Stimulated activated CD4-positive, alpha-beta T cell treated with anti-CD3 and anti-CD28 coated beads, Interleukin-15, amount 100 ng/mL, for 48 hours (primary cell): ENCODE measurements at places on chromosomes 5 and 9.

- no peak for DNase-seq
These were observed 23.3 kb upstream of the TGFBI start for GRCh38 chr5:136005476-136005875.

- no peak for DNase-seq
These were observed 404.4 kb downstream of the ZNF608 start for GRCh38 chr5:124342027-124342471.

GRCh38 chr5:135357685-135358084 lies 41.3 kb downstream of the MACROH2A1 start:
- DNase-seq: no peak

- DNase-seq: no peak
These were observed 642 bp upstream of the ITGA1 start for GRCh38 chr5:52786949-52787599.

GRCh38 chr5:98865690-98866089 lies 63.1 kb downstream of the CHD1 start:
- DNase-seq: no peak

DNA sequence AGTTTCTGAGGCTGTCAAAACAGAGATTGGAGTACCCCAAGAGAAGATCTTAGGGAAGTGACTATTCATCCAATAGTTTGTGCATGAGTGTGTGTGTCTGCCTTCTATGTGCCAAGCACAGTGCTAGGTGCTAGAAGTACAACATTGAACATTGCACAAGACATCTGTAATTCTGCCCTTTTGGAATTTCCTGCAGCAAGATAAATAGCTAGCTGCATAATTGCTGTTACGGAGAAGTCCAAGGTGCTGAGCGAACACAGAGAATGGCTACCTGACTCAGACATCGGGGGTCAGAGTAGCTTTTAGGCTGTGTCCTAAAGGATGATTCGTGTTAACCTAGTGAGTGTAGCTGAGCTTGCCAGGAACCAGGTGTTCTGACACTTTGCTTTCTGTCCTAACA lies 44.8 kb downstream of the PAPPA start:
- DNase-seq: no peak
